ENCODE measurements at places on chromosomes 16 and 17.

DNA sequence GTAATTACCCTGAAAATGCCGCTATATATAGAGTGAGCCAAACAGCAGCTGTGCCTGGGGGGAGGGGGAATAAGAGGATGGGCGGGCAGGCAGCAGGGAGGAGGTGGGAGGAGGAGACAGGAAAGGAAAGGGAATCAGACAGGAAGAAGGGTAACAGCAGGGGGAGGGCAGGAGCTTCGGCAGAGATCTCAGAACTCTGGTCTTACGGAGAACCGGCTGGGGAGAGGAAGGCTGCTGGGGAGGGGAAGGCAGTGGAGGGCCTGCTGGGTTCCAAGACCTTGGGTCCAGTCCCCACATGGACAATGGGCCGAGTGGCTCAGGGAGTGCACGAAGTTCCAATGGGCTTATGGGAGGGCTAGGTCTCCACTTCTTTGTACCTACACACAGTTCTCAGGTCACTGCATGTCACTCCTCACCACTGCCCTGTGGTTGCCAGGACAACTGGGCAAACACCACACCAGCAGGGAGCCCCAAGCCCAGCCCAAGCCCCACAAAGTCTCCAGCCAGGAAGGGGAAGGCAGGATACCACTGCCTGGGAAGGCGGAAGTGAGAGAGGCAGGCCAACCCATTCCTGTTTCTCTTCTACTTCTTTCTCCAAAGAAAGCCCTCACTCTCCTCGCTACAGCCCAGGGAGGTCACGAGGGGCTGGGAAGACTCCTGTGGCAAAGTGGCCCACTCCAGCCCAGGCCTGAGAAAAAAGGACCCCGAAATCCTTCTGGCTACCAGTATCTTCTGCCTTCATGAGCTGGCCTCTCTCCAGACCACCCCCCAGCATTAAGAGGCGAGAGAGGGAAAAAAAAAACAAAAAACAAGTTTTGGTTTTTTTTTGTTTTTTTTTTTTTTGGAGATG is 25.3 kb downstream of the G6PC3 start:
- no peak for DNase-seq

DNA sequence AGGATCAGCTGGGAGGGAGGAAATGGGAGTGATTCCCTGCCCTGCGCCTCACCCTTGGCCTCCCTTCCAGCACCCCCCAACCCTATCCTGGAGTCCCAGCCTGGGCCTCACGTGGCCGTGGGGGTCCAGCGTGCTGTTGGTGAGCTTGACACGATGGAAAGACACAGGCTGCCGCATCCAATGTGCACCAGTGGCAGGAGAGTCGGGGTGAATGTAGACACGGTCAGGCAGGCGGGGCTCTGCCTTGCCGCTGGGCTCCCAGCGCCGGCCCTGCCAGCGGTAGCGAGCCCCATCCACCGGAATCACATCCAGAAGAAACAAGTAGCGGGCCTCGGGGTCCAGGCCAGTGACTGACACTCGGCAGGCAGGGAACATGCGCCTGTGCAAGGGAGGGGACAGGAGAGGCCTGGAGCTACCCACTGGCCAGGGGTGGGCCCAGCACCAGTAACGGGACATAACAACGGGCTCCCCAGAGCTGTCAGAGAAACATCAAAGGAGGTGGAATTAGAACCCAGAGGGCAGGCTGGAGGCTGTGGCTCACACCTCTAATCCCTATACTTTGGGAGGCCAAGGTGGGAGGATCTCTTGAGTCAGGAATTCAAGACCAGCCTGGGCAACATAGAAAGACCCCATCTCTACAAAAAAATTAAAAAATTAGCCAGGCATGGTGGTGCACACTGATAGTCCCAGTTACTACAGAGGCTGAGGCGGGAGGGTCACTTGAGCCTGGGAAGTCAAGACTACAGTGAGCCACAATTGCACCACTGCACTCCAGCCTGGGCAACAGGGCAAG is 2.7 kb downstream of the TBX6 start:
- DNase-seq = no peak

GRCh38 chr17:57264776-57265175 is 8.5 kb downstream of the MSI2 start:
- no peak for DNase-seq

DNA sequence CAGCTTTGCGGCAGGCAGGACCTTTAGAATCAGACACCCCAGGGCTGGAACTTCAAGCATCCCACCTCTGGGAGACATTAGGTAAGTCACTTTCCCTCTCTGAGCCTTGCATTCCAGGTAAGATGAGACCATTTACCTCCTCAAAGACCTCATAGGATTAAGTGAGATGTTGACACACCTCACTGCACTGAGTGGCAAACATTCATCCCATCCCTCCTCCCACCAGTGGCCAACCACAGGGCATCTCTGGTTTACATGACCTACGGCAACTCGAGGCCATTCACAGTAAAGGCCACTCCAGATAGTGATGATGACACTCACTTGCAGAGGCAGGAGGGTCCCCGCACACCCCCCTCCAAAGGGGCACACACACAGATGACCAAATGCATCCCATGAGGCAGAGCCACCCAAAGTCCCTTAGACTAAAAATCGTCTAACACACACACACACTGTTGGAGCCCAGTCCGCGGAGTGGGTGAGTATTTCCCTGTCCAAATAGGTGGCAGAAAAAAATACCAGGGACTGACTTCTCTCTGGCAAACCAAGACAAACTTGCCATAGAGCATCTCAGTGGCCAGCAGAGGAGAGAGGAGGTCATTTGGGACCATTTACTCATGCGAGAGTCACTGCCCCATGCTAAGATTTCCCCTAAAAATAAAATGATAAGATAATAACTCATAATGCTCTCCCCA is 454.9 kb downstream of the SOX9 start:
- no peak for DNase-seq

- no peak for DNase-seq
Measured at GRCh38 chr17:17125136-17126084, 80.7 kb downstream of the PLD6 start.

GRCh38 chr17:80998748-80999535 is 7.3 kb downstream of the CHMP6 start:
- no peak for DNase-seq

DNA sequence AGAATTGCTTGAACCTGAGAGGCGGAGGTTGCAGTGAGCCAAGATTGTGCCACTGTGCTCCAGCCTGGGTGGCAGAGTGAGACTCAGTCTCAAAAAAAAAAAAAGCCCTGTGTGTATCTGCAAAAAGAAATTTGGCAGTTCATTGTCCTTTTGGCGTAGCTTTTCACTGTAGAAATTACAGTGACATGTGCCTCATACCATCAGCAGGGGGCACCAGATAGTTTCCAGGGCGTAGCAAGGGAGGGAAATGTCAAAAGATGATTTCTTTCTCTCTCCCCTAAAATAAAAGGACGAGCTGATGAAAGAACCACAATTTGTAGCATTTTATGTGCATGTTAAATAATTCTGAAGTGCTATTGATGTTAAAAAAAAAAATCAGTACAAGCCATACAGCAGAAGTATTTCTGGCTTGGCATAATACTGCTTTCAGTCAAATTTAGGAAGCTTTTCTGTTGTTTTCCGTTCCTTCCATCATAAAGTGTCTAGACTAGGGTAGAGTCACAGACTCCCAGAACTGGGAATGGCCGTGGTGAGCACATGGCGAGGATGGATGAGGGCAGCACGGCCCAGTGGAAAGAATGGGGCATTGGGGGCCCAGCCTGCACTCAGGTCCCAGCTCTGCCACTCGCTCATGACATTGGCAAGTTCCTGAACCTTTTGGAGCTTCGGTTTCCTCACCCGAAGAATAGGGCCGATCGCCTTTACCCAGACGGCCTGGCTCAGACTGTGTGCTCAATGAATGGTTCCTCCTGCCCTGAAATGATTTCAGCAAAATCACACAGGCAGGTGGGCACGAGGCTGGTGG is 59.8 kb upstream of the RPH3AL start:
- peak; percentile 25 for DNase-seq

GRCh38 chr16:65767125-65767524 is 599.4 kb upstream of the CDH5 start:
- DNase-seq = no peak

DNA sequence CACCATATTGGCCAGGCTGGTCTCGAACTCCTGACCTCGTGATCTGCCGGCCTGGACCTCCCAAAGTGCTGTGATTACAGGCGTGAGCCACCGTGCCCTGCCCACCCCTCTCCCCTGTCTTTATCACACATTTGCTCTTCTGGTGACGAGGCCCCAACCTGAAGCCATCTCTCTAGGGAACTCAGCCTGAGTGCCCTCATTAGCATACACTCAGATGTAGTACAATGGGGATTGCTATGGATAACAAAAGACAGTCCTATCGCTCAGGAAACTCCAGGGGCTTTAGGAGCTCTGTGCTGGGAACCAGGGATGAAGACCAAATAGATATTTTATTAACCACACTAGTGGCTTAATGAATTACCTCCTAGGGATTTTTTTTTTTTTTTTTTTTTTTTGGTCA is 100.7 kb downstream of the MARF1 start:
- no peak for DNase-seq

DNA sequence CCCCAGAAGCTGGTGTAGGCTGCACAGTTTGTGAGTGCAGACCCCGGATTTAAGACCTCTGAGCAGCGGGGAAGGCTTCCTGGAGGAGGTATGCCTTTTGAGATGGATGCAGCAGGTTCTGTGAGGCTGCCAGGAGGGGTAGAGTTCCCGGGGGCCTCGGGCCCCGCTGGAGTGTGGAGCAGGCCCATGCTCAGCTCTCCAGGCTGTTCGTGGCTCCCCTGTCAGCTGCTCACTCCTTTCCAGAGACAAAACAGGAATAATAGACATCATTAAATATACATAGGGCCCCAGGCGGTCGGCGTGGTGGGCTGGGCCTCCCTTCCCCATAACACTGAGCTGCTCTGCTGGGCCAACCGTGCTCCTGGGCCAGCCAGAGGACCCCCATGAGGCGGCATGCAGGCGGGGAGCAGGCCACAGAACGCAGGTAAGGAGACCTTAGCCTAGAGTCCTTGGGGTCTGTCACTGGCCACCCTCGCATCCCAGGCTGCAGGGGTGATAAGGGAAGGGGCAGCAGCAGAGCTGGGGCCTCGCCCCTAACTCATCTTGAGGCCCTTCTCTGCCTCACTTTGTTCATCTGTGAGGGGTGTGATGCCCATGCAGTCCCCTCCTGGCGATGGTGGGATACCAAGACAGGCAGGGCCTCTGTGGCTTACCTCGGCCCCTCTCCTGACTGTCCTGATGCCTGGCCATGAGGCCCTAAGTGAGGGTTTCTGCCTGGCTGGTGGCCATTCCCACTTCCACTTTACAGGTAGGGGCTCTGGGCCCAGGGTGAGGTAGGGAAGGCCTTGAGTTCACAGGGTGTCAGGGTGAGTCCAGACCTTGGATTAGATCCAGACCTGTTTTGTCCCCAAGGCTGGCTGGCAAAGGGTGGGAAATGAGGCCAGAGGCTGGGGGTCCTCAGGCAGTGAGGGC is at the start of gene MYO15A:
TSS of gene MYO15A (plus strand) at position 356 of the 912 bp plus-strand sequence. CDS start 10,045 bp downstream, outside the sequence.
- DNase-seq = no peak

DNA sequence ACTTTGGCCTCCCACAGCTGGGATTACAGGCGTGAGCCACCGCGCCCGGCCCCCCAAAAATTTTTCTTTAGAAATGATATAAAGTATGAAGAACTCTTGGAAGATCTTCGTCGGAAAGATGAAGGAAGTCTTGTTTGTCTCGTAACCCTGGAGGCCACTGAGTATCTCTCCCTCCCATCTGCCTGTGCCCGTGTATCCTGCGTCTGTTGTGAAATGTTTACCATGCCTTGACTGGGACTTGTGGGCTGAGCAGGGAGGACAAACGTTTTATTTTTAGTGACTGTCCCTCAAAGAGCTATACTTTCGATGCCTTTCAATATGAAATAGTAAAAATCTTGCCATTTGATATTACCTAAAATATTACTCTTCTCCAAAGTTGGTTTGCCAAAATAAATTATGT is 121.2 kb downstream of the RPTOR start:
- DNase-seq = no peak

- peak; percentile 14 for DNase-seq
Measured at GRCh38 chr17:10754109-10754508, 24.3 kb upstream of the TMEM220 start.

GRCh38 chr17:72998343-72998742 is 94.1 kb downstream of the SLC39A11 start:
- no peak for DNase-seq

- DNase-seq = no peak
Measured at GRCh38 chr17:42709561-42709960, 27.2 kb downstream of the CNTNAP1 start.

- no peak for DNase-seq
Measured at GRCh38 chr16:11064851-11065250, 120.5 kb downstream of the CLEC16A start.

GRCh38 chr16:4944333-4945281 is 7.7 kb upstream of the PPL start:
- DNase-seq = no peak

DNA sequence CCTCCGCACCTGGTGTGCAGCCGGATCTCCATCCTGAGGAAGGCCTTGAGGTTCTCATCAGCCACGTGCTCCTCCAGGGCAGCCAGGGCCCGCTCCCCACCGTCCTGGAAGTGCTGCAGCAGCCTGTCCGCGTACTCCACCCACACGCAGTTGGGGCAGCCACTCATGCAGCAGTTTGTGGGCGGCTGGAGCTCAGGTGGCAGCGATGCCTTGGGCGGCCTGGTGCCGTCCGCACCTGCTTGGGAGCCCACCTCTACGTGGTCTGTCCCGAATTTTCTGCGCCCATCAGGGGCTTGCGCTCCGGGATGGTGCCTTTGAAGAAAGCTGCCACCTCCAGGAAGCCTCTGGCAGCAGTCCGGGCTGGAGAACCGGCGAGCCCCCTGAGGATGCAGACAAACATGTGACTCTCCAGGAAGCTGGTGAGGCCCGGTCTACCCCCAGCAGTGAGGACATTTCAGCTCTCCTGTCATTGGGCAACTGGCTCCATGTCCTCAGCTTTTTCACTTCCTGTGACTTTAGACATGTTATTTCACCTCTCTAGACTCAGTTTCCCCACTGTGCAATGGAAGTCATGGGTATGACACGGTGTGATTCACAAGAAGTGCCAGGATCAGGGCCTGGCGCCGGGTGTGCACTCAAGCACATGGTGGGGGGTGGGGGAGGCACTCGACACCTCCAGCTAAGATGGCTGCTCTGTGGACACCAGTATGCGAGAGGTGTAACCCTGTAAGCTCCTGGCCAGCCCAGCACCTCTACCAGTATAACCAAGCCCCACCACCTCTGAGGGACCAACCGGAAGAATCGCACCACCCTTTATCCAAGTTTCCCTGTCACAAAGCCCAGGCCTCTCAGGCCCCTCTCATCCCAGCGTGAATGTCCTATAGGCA is 957 bp downstream of the OXLD1 start:
- DNase-seq = no peak

GRCh38 chr17:5826384-5826783 is 242.1 kb upstream of the NLRP1 start:
- DNase-seq = no peak

GRCh38 chr17:4934173-4934979 is 2.3 kb downstream of the GP1BA start:
- no peak for DNase-seq

GRCh38 chr17:65198653-65199382 is 61.6 kb downstream of the RGS9 start:
- DNase-seq = peak; percentile 78

GRCh38 chr17:29225396-29225795 is 21.3 kb upstream of the CRYBA1 start:
- no peak for DNase-seq

GRCh38 chr16:59164461-59164860 is 430.3 kb upstream of the GOT2 start:
- no peak for DNase-seq

All from germinal center (tissue), 1 donor.